Left lobe of liver (tissue), 2 donors: ENCODE measurements at places on chromosomes 7 and 10. TPM values are rescaled to one million over a fixed set of nuclear protein-coding genes. Genes with fewer than 3 reads are reported as not detected.

DNA sequence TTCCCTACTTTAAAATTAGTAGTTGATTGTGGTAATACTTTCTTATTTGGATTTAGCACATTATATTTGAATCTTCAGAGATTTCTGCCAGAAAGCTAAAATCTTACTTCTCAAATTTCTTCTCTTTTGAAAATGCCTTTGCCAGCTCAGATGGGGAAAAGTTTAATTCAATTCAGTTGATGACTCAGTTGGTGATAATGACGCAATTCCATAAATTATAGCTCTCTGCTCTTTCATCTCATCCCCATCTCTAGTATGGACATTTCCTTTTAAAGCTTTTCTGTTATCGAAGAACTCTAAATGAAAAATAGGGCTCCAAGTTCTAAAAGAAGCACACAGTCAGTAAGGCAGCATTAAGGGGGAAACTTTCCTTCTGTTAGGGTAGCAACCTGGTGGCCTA is 25.5 kb downstream of the RNLS start:
- DNase-seq: no peak

- DNase-seq: no peak
Observed at GRCh38 chr10:74598891-74599566, 227.4 kb upstream of the KAT6B start.

The KNDC1 gene
- 8.5 TPM for total RNA-seq

GRCh38 chr7:133077394-133077793 is 4.5 kb downstream of the CHCHD3 start:
- DNase-seq: no peak

GRCh38 chr7:3172768-3173280 is 128.2 kb upstream of the SDK1 start:
- no peak for DNase-seq

- DNase-seq: no peak
Observed at GRCh38 chr7:22726345-22726906, 574 bp upstream of the IL6 start.

- DNase-seq: no peak
Observed at GRCh38 chr10:61832866-61833481, 68.5 kb upstream of the ARID5B start.

The C10orf71 gene
- not detected for total RNA-seq

GRCh38 chr10:46523119-46523961 is 33.1 kb downstream of the GPRIN2 start:
- peak; percentile 57 for DNase-seq

The SFRP5 gene
- total RNA-seq: 6.4 TPM

The CTTNBP2 gene
- total RNA-seq: 1.9 TPM

The OR2A25 gene
- total RNA-seq: not detected

DNA sequence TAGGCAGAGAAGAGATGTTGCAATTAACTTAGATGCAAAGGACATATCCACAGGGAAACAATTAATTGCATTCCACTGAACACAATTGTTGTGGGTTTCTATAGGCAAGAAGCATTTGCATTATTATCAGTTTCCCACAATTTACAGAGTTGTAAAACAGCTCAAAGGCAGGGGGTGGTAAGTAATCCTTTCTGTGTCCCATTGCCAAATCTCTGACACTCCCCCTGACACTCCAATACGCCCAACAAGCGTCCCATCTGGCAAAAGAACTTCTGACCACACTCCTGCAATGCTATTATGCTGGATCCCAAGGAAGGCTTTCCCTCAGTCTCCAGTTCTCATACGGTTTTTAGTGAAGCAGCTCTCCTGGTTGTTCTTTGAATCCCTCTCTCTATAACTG is 179.8 kb downstream of the CXCL12 start:
- DNase-seq: no peak

DNA sequence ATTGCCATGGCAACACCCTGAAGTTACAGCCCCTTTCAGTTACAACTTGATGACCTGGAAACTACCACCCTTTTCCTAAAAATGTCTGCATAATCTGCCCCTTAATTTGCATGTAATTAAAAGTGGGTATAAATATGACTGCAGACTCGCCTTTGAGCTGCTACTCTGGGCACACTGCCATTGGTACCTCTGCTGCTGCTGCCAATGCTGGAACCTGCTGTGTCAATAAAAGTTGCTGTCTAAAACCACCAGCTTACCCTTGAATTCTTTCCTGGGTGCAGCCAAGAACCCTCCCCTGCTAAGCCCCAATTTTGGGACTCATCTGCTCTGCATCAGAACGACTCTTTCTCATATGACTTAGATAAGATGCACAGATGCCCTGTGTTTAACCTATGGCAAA is 10.2 kb upstream of the FRA10AC1 start:
- no peak for DNase-seq

GRCh38 chr7:135743907-135744731 is 4.5 kb downstream of the FAM180A start:
- DNase-seq: no peak

DNA sequence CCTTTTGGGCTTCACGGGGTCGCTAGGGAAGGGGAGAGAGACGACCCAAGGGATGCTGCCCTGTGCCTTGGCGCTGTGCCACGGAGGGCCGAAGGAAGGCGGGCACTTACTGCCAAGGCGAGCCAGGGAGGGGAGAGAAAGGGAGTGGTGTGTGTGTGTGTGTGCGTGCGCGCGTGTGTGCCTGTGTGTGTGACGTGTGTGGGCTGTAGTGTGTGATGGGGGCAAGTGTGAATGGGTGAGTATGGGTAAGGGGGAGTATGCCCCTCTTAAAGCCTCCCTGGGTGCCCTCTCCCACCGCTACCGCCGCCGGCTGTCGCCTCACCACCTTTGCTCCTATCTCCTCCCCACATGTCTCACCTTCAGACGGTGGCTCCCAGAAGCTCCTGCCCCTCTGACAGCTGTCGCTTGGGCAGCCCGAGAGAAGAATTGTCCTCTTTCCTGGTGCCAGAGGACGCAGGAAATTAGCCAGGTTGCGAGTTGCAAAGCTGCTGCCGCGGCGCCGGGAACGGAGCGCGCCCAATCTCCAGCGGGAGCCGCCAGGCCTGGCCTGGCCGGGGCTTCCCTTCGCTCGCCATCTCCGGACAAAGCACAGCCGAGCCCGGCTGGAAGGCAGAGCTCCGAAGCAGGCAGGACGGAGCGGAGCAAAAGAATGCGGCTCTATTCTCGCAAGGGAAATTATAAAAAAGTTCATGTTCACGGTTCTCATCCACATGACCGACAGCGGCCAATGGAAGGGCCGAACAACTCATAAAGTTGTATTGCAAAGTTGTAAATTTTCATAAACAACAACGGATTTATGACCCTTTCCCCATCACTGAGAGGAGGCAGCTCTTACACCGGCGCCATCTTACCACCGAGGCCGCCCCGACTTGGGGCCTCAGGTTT is at the start of gene HOXA3:
Gene HOXA3, minus strand, starts transcription at position 653 of the 885 bp plus-strand sequence. CDS start 41,943 bp downstream, outside the sequence.
- no peak for DNase-seq

GRCh38 chr10:35876248-35876647 is 234.2 kb upstream of the FZD8 start:
- no peak for DNase-seq

GRCh38 chr10:46022978-46023702 is 7.3 kb downstream of the NCOA4 start:
- DNase-seq: peak; percentile 99

The PDZD7 gene
- total RNA-seq: 0.13 TPM
